Gastrocnemius medialis (tissue), 4 donors: ENCODE measurements at places on chromosomes 7 and 10. TPM values are rescaled to one million over a fixed set of nuclear protein-coding genes. Genes with fewer than 3 reads are reported as not detected.

DNA sequence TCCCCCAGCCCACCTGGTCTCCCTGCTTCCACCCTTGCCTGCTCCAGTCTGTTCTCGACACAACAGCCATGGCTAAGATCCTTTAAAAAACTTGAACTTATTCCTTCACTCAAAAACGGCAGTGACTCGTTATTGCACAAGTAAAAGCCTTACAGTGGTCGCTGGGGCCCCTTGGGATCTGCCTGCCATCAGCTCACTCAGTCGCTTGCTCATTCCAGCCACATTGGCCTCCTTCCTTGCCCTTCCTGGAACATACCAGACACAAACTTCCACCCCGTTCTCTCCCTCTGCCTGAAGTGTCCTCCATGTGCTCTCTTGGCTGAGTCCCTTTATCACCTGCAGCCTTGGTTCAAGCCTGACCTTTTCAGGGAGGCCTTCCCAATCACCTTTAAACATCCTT lies 4.7 kb downstream of the CCNY start:
- no peak for DNase-seq
- H3K4me3 ChIP-seq, result no peak overlapping the region
- peak overlapping the region; percentile 31 for H3K27ac ChIP-seq
- peaks cover 51% of the 10 kb centered on the region for H3K4me1 ChIP-seq
- H3K36me3 ChIP-seq, result no peaks in the 10 kb centered on the region

DNA sequence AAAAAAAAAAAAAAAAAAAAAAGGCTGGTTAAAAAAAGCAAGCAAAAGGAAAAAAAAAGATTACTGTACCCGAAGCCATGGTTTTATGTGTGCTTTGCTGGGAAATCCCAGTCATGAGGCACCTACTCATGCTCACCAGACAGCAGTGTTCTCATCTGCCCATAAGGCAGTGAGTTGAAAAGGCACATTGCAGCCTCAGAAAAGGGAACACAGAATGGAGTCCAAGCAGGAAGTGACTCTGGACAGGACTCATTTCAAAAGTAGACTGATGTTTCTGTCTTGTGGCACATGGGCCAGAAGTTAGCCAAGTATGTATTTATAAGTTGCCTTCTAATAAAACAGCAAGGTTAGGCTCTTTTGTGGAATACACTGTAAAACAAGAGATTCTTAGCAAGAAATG lies 40.2 kb downstream of the PDSS1 start:
- H3K36me3 ChIP-seq, result peaks cover 52% of the 10 kb centered on the region
- H3K4me3 ChIP-seq, result no peak overlapping the region
- no peaks in the 10 kb centered on the region for H3K27me3 ChIP-seq
- no peak overlapping the region for H3K27ac ChIP-seq
- H3K4me1 ChIP-seq, result no peaks in the 10 kb centered on the region

FFAR4 gene
- total RNA-seq, result not detected

ZMIZ1 gene
- 22.7 TPM for total RNA-seq

DNA sequence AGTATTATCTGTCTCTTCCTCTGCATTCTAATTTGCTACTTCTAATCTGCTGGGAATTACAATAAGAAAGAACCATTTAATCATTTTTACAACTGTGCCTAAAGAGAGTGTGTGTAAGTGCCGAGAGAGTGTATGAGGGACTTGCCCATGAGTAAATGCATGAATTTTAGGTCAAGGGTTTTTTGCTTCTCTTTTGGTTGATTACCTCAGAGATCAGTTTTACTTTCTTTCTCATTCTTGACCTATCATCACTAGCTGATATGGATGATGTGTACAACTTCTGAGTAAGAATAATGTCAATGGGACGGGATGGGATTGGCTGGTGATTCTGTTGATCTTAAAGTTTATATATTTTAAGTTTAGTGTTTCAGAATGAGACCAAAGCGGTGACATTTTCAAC lies 47.8 kb downstream of the IKZF1 start:
- no peak for DNase-seq
- no peak overlapping the region for H3K4me3 ChIP-seq
- no peaks in the 10 kb centered on the region for H3K4me1 ChIP-seq
- H3K36me3 ChIP-seq, result no peaks in the 10 kb centered on the region

DNA sequence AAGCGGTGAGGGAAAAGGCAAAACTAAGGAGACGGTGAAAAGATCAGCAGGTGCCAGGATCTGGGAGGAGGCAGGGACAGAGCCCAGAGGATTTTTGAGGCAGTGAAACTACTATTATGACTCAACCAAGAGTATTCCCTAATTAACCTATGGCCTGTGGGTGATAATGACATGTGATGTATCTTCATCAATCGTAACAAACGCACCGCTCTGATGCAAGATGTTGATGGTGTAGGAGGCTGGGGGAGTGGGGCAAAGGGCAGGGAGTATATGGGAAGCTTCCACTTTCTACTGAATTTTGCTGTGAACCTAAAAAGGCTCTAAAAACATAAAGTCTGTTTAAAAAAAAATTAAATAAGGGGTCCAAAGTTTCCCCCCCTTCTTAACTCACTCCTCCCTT lies 25.5 kb upstream of the EZH2 start:
- H3K36me3 ChIP-seq, result no peaks in the 10 kb centered on the region
- no peaks in the 10 kb centered on the region for H3K4me1 ChIP-seq
- no peak for DNase-seq
- H3K27me3 ChIP-seq, result peaks cover 9% of the 10 kb centered on the region

C7orf33 gene
- not detected for total RNA-seq

DNA sequence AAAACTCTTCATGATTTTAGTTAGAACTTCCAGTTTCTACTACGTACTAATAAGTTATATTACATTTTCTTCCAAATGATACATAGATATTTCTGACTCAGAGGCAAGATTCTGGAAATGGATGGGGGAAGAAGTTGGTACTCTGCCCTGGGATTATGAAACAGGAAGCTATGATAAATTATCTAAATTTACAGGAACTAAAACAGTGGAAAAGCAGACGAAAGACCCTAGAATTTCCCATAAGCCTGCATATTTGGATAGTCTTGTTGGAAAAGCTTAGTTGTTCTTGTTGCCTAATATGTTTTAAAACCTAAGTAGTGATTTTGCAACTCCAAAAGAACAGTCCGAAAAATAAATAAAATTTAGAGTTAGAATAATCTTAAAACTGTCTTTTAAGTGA lies 21.8 kb downstream of the CFAP69 start:
- H3K4me3 ChIP-seq, result no peak overlapping the region
- no peak overlapping the region for H3K27ac ChIP-seq
- H3K4me1 ChIP-seq, result no peaks in the 10 kb centered on the region
- no peak for DNase-seq
- H3K27me3 ChIP-seq, result no peaks in the 10 kb centered on the region

DNA sequence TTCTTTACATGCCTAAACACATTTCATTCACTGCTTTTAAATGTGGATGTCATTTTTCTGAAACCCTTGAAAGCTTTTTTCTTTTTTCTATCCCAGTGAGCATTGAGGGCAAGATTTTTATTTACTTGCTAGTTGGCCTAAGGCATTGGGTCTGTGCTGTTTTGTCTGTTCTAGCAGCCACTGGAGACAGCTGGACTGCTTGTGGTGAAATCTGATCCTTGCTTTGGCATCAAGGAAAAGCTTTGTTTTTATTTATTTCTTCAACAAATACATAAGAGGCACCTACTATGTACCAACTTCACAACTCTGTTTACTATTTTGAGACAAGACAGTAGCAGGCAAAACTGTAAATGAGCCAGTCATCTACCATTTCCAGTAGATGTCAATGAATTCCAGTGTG lies 28.4 kb upstream of the PDLIM1 start:
- H3K27me3 ChIP-seq, result no peaks in the 10 kb centered on the region
- no peak overlapping the region for H3K4me3 ChIP-seq
- peaks cover 40% of the 10 kb centered on the region for H3K4me1 ChIP-seq
- no peaks in the 10 kb centered on the region for H3K36me3 ChIP-seq
- DNase-seq, result no peak
- H3K27ac ChIP-seq, result no peak overlapping the region

GRCh38 chr7:87046456-87046855 lies 13.0 kb downstream of the ELAPOR2 start:
- no peaks in the 10 kb centered on the region for H3K4me1 ChIP-seq
- H3K27me3 ChIP-seq, result no peaks in the 10 kb centered on the region
- no peaks in the 10 kb centered on the region for H3K36me3 ChIP-seq

- no peak overlapping the region for H3K27ac ChIP-seq
- no peaks in the 10 kb centered on the region for H3K27me3 ChIP-seq
- H3K36me3 ChIP-seq, result no peaks in the 10 kb centered on the region
These were observed 4.0 kb downstream of the SNCG start for GRCh38 chr10:86962136-86962980.

- no peak overlapping the region for H3K4me3 ChIP-seq
- H3K27ac ChIP-seq, result no peak overlapping the region
- H3K36me3 ChIP-seq, result no peaks in the 10 kb centered on the region
These were observed 153.7 kb downstream of the DNAJB9 start for GRCh38 chr7:108723381-108723814.

CCDC136 gene
- 10.7 TPM for total RNA-seq

DNA sequence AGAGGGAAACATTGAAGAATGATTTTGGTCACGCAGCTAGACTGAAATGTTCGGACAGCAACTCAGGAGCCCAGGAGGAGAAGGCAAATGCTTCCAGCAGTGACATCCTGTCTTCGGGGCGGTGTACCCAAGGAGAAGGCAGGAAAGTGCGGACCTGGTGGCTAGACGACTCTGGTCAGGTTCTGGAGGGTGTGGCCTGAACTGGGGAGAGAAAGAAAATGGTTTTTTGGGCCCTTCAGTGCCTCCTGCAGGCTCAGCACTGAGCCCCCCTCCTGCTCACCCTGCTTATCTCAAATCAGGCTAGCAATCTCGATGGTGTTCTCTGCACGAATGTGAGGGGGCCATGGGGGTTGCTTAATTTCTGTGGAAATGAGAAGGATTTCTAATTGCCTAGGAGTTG lies 26.7 kb upstream of the TARP start:
- no peaks in the 10 kb centered on the region for H3K4me1 ChIP-seq
- H3K27ac ChIP-seq, result no peak overlapping the region

GRCh38 chr7:28835800-28836199 lies 122.3 kb downstream of the TRIL start:
- DNase-seq, result no peak
- no peaks in the 10 kb centered on the region for H3K4me1 ChIP-seq
- H3K36me3 ChIP-seq, result no peaks in the 10 kb centered on the region

- H3K4me1 ChIP-seq, result peaks cover 6% of the 10 kb centered on the region
- no peak overlapping the region for H3K27ac ChIP-seq
- no peaks in the 10 kb centered on the region for H3K27me3 ChIP-seq
- no peak overlapping the region for H3K4me3 ChIP-seq
These were observed 157.7 kb downstream of the COBL start for GRCh38 chr7:51158742-51159445.

PAPSS2 gene
- 2.7 TPM for total RNA-seq

CREB5 gene
- 10.1 TPM for total RNA-seq

PON3 gene
- total RNA-seq, result not detected

SFTPA1 gene
- not detected for total RNA-seq

DNA sequence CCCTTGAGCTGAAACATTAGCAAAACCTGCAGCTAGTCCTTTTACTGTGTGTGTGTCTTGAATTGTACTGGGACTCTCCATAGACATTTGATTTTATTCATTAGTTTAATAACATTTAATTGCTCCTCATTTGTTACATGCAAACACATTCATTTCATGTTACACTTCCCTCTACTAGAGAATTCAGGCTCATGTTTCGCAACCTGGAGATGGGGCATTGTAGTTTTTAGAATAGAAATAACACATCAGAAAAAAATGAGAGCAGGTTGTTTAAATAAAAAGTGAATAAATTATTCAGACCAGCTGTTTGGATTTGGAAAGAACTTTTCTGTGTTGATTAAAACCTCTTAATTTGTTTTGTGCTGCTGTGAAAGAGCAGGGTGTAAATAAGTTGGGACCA lies 243.9 kb downstream of the ETV1 start:
- H3K36me3 ChIP-seq, result no peaks in the 10 kb centered on the region
- no peak overlapping the region for H3K27ac ChIP-seq
- no peak for DNase-seq

GRCh38 chr7:348480-348844 lies 58.5 kb downstream of the FOXL3 start:
- DNase-seq, result no peak
- no peak overlapping the region for H3K27ac ChIP-seq
- H3K4me3 ChIP-seq, result no peak overlapping the region
- no peaks in the 10 kb centered on the region for H3K27me3 ChIP-seq
- H3K36me3 ChIP-seq, result no peaks in the 10 kb centered on the region
- H3K4me1 ChIP-seq, result no peaks in the 10 kb centered on the region

GRCh38 chr10:103041391-103041790 lies 123.3 kb downstream of the CNNM2 start:
- DNase-seq, result no peak
- no peak overlapping the region for H3K27ac ChIP-seq
- H3K27me3 ChIP-seq, result no peaks in the 10 kb centered on the region

DNA sequence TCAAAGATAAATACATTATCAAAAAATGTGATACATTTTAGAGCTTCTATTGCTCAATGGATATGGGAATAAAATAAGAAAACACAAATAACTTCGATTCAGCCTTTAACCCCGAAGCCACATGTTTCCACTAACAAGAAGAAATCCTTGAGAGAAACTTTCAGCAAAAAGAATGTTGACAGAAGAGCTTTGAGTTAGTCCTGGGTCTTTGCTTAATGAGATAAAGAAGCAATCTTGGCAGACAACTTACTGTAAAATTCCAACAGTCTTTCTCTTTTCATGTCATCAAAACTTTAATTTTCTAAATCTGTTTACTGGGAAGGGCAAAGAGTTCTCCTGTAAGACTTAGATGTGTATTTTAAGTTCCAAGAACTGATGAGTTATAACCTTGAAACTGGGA lies 810.2 kb downstream of the CNTNAP2 start:
- no peak overlapping the region for H3K4me3 ChIP-seq
- no peaks in the 10 kb centered on the region for H3K4me1 ChIP-seq
- no peak overlapping the region for H3K27ac ChIP-seq

DNA sequence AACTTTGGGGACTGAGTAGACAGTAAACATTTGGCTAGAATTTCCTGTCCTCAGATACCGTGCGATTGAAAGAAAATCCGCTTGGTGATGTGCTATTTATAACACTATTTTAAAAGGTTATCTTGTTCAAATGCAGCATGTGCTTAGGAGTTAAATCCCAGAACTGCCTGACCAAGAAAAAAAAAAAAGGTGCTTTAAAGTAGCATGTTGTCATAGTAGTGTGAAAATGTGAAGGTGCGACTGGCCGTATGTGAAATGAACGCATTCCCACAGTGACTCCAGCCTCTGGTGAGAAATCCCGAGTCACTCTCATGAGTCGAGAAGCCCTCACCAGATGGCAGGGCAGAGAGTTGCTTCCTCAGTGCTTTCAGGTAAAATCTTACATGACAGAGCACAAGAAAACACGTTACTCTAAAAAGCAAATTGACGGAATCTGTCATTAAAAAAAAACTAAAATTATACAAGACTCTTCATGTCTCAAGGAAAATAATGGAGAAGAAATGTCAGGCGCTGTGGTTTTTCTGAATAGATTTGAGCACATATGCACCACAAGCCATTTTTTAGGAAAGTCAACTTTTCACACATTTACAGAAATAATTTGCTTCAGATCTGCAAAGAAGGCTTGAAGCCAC lies 18.4 kb upstream of the KLF6 start:
- H3K27ac ChIP-seq, result peak overlapping the region; percentile 96
- H3K36me3 ChIP-seq, result no peaks in the 10 kb centered on the region
- peak; percentile 69 for DNase-seq
- no peak overlapping the region for H3K4me3 ChIP-seq

- H3K36me3 ChIP-seq, result no peaks in the 10 kb centered on the region
- H3K4me3 ChIP-seq, result no peak overlapping the region
- H3K4me1 ChIP-seq, result peaks cover 73% of the 10 kb centered on the region
- H3K27me3 ChIP-seq, result no peaks in the 10 kb centered on the region
- peak overlapping the region; percentile 96 for H3K27ac ChIP-seq
- DNase-seq, result peak; percentile 27
These were observed 48.1 kb downstream of the WIPF3 start for GRCh38 chr7:29854257-29854938.

NSMCE4A gene
- total RNA-seq, result 29.3 TPM

MBL2 gene
- total RNA-seq, result 0.11 TPM
